ENCODE measurements at places on chromosomes 6 and 20.

- DNase-seq: no peak
These were observed 24.3 kb upstream of the MRPS10 start for GRCh38 chr6:42241915-42242314.

DNA sequence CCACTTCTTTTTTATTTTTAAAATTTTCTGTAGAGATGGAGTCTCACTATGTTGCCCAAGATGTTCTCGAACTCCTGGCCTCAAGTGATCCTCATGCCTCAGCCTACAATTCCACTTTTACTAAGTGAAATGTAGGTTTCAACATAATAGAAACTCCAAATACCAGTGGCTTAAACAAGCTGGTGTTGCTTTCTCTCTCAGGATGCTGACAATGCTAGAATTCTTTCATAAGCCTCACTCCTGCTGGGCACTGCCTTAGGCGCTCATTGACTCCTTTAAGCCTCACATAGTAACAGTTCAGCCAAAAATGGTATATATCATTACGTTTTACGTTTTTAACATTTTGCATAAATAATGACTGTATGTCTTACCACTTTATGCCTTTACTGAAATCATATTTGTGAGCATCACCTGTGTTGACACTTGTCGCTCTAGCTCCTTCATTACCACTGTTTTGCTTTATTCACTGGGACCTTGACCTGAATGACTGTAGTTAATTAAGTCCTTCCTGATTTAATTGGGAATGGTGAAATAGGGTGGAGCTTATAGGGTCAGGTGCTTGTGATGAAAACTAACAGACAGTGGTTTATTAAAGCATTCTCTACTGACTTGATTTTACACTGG lies 3.9 kb upstream of the CST9 start:
- no peak for DNase-seq

DNA sequence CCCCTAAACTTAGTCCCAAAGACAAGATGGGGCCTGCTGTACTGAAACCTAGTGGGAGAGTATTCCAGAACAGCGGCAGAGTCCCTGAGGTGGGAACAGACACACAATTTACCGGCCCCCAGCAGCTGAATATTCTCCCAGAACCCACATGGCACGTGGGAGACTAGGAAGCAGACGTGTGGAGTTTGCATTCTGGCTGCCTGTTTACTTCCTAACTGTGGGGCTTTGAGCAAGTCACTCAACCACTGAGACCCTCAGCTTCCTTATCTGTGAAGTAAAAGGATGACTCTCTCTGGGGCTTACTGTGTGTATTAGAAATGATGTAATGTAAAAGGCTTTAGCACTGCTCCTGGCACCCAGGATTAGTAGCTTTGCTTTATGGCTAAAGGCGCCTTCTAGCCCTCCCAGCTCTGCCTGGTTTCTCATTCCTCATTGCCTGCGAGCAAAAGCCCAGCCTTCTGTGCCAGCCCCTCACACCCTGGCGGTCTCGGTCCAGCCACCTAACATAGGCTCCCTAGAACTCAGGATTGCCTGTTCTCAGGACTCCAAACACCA lies 353.1 kb downstream of the CDC5L start:
- no peak for DNase-seq

- DNase-seq: no peak
These were observed 2.9 kb downstream of the TNNC2 start for GRCh38 chr20:45823949-45824835.

GRCh38 chr6:5142915-5143314 lies 57.8 kb downstream of the PPP1R3G start:
- no peak for DNase-seq

- DNase-seq: peak; percentile 25
These were observed 333.2 kb downstream of the RIMS1 start for GRCh38 chr6:72219536-72219935.

GRCh38 chr6:37686111-37686510 lies 11.6 kb downstream of the MDGA1 start:
- DNase-seq: no peak

GRCh38 chr6:6660339-6661045 lies 72.0 kb downstream of the LY86 start:
- no peak for DNase-seq

- DNase-seq: no peak
These were observed 46.4 kb upstream of the CHD6 start for GRCh38 chr20:41664584-41664983.

- no peak for DNase-seq
These were observed 14.0 kb upstream of the PLCB1 start for GRCh38 chr20:8118039-8118438.

GRCh38 chr20:32521780-32522525 lies 63.2 kb downstream of the NOL4L start:
- DNase-seq: peak; percentile 72

- no peak for DNase-seq
These were observed 9.7 kb upstream of the QKI start for GRCh38 chr6:163404825-163405265.

- DNase-seq: no peak
These were observed 29.8 kb upstream of the TCP11 start for GRCh38 chr6:35170891-35171290.

GRCh38 chr6:140372064-140372463 lies 997.6 kb upstream of the CITED2 start:
- DNase-seq: no peak

- no peak for DNase-seq
These were observed 52.5 kb downstream of the MMUT start for GRCh38 chr6:49410564-49410963.

GRCh38 chr6:32664827-32665362 lies 1.6 kb downstream of the HLA-DQB1 start:
- DNase-seq: no peak

DNA sequence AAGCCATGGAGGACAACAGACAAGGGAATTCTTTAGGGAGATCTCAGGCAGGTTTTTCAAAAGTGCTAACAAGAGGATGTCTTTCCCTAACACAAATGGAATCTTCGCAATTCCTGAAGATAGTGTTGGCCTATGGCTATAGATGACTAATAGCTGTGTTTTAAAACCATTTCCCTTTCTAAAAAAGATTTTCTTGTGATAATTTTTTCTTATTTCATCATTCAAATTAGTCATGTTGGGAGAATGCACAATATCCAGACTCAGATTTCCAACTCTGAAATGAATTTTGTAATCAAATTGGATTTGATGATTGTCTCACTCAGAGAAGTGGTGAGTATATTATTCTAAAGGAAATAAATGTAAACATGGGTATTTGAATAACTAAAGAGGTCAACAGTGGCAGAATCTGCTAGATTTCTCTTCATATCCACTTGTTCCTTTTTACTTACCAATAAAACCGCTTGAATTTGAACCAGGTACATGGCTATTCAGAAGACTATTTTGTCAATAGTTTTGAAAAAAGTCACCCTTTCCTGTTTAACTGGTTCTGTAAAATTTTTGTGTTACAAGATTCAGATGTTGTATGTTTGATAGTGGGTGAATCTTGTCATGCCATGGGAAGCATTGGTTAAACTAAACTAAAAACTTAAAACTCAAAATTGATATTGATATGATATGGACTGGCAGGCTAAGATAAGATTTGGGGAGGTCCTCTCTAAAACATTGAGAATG lies 1223.7 kb upstream of the EYS start:
- DNase-seq: no peak

DNA sequence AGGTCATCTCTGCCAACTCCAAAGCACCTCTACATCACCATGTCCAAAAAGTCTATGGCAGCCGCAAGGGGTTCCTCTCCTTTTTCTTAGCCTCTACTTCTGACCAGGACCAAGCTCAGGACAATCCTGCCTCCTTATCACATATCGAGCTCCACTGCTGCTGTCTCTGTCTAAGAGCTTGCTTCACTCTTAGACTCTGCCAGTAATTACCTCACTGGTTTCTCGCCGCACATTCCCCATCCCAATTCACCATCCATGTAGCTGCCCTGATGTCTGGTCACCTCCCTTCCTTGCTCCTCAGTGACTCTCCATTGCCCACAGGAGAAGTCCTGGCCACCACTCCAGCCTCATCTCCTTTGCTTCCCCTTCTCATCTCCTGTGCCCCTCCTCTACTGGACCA lies 24.1 kb upstream of the PI16 start:
- no peak for DNase-seq

- DNase-seq: no peak
These were observed 22.5 kb downstream of the NCOA3 start for GRCh38 chr20:47524015-47524784.

GRCh38 chr6:72589096-72589495 lies 32.8 kb upstream of the KCNQ5 start:
- DNase-seq: no peak

DNA sequence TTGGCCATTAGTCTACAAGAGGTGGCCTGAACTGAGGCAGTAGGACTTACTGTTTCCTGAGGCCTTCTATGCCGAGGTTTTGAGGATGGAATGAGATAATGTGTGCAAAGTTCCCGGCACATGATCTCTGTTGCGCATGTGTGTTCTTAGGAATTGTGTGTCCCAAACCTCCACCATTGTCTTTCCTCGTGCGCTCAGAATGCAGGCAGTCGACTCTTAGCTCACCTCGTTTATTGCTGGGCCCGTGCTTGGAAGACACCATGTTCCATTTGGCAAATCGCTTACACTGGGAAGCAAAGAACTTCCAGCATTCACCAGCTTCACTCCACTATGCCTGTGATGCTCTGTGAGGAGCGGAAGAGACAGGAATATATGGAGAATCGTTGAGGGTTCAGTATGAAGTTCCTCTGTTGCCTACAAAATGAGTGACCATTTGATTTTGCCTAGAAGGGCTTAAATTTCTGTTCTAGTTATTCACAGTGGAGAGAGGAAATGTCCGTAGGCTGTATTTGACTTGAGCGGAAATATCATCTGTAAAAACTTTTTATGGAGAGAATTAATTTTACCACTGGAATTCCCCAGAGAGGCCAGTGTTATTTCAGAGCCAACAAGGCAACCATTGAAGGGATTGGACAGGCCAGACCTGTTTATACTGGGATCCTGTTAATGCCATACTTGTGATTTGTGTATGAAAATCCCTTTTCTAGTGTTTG lies 75.7 kb upstream of the CLDN20 start:
- DNase-seq: no peak

DNA sequence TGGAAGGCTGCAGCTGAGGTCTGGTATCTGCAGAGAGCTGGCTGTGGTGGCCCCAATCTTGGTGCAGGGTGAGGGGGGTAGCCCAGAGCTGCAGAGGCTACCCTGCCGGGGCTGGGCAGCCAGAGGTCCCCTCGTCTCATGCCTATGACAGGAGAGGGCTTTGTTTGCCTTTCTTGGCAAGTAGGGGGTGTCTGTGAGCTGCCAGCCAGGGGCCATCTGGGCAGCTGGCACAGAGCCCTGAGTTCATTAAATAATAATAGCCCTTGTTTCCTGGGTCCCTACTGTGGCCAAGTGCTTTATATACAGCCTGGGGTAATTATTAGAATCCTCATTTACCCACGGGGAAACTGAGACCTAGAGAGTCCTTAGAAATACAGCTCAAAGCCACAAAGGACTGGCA lies 66.6 kb downstream of the EZR start:
- DNase-seq: peak; percentile 87

DNA sequence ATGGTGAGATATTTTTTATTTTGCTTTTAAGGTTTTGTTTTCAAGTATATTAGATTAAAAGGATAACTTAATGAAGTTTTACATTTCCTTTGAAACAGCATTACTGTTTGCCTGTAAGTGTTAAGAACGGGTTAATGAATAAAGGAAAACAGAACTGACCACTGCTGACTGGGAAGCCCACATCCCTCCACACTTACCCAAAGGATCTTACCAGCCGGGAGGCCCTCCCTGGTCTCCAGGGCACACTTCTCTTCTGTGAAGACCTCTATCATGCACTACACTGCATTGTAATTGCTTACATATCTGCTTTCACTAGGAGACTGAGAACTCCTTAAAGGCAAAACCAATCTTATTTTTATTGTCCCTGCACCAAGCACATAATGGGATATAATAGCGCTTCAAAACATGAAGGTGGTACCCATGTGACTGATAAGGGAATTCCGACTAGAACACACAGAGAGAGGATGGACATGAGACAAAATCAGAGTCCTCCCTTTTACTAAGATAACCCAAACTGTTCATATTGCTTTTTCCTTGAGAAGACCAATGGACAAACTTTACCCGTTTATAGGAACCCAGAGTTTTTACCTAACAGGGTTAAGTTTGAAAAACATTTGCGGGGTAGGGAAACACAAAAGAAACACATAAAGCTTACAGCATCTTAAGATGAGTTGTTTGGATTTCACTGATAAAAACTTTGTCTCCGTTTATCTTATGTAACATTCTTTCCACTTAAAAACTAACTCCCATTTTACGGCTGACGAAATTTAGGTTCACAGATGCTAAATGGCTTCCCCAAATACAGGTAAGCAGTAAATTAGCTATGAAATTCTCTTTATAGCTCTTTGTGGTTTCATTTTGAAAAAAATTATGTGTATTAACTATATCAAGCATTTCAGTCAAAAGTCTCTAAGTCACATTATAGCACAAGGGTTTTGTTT lies 8.7 kb downstream of the EZR start:
- DNase-seq: no peak

- peak; percentile 44 for DNase-seq
These were observed 3.6 kb downstream of the SOX4 start for GRCh38 chr6:21596949-21597682.

DNA sequence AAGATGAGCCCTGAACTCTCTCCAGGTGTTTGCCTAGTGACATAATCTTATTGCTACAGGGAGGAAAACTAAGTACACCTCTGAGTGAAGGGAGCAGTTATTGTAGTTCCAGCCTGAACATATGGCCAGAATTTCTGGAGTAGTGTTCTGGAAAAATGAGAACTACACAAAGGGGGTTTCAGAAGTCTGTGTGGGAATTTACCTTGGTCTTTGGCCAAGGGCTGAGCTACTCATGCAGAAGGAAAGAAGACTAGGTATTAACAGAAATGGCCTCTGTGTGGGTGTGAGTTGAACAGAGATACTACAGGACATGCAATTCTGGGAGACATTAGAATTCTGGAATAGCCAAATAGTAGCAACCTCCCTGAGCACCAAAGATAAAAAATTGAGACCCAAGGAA lies 1009.7 kb upstream of the GJE1 start:
- no peak for DNase-seq

DNA sequence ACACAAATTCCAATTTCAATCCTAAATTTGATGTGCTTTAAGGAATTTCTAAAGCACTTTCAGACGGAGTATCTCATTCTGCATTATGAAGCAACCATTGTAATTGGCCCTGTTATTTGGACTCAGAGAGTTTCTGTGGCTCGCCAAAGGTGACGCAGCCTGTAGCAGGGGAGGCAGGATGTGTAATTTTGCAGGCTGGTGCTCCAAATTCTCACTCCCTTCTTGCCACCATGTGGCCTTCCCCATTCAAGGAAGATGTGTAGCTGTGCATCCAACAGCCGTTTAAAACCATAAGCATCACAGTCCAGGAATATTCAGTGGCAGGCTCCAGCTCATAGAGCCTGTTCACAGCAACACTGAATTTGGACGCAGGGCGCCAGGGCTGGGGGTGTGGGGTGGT lies 45.8 kb downstream of the AGPAT4 start:
- DNase-seq: no peak

DNA sequence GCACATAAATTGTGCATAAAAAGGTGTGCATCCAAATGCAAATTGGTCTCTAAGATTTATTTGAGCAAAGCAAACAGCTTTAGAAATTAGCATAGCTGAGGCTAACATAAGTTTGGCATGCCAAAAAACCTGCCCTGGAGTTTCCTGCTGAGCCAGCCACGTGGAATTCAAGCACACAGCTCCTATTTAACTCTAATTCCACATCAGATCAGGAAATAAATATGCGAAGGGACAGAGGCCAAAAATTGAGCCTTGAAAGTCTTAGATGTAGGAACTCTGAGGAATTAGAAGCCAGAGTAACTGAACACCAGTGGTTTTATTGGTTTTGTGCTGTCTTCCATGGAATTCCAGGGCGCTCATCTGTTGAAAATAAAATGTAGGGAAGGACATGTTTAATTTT lies 19.6 kb downstream of the SOBP start:
- peak; percentile 11 for DNase-seq
